ENCODE measurements at places on chromosomes 2 and 18.
A peak's percentile ranks its signal among the peaks of the same experiment; 100 is the strongest.

GRCh38 chr2:120856421-120856862, 120.8 kb downstream of the GLI2 start:
- no peak for DNase-seq

- DNase-seq = peak; percentile 14
Measured at GRCh38 chr2:205865905-205866441, 183.7 kb downstream of the NRP2 start.

DNA sequence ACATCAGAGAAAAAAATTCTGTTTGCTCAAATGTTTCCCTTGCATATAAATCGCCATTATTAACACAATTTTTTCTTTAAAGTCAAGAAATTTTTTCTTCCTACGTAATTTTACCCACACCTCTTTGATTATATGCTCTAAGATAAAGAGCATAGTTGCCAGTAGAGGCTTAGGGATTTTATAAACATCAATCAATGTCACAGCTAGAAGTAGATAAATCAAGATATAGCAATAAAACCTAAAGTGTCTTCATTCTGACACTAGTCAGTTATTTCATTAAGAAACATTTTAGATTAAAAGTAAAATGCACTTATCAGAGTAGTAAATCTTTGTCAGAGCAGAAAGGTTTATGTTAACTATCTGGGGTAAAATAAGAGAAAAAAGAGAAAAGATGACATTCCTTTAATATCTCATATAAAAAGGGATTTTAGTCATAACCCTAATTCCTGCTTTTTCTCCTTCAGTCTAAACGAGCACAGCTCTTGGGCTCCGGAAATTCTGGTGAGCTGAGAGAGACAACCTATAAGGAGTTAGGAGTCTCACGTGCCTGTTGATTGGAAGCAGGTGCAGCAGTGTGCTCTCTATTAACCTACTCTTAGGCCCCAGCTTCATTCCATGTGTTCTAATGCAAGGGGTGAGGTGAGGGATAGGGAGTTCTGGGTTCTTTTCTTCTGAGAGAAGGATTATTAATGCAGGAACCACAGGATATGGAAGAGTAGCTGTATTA, 172.4 kb upstream of the GULP1 start:
- DNase-seq = no peak

DNA sequence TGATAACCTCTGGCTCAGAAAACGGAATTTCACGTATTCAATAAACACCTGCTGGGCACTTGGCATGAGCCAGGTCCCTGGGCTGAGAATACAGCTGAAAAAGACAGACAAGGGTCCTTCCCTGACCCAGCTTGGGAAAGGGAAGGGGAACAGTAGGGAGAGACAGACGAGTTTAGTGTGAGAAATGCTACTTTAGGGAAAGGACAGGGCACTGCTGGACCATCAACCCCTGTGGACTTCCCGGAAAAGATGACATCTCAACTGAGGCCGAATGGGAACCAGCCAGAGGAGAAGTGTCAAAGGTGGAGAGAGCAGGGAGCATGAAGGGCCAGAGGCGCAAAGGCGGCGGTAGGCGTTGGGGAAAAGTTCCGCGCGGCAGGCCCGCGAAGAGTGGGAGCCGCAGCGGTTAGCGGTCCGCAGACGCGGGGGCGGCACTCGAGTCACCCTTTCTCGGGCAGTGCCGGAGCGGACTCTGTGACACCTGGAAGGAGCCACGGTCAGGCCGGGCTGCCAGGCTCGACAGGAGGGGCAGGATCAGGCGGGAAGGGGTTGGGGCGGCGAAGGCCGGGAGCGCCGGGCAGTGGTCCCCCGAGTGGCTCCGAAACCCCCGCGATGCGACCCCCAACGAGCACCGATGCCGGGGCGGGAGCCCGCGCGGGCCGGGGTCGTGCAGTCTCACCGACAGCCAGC, 519 bp downstream of the TEX261 start:
- DNase-seq = peak; percentile 67

DNA sequence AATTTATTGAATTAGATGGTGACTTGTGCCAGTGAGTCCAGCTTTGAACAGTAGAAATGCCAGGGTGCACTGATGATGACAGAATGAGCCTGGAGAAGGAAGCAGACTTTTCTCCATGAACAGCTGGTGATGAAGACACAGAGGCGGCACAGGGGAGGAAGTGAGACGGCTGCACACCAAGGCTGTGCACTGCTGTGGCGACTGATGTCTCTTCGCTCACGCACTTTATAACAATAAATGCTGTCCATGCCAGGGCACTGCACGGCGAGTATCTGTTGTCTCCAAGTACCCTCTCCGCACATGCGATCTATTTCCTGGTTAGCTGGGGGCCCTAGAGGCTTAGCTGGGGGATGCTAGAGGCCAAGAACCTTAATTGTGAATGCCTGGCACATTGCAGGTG, 175.2 kb downstream of the TMEM200C start:
- DNase-seq = peak; percentile 8

- no peak for DNase-seq
Measured at GRCh38 chr2:54574860-54575247, 118.7 kb downstream of the SPTBN1 start.

GRCh38 chr2:13308989-13309388, 592.3 kb downstream of the TRIB2 start:
- no peak for DNase-seq
